ENCODE measurements at places on chromosomes 5 and 9.

DNA sequence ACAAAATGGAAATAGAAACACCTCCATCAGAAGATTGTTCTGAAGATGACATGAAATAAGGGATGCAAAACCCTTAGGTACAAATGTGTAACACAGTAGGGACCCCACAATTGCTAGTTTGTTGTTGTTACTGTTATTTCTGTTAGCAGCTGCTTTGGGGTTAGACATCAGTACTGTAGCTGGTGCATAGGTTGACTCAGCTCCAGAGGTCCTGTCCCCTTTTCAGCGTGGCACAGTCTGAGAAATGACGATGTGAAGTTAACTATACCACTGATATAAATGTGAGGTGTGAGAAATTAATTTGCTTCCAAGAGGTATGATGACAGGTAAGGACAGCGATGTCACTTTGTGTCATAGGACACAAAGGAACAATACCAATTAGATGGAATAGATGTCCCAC is 384.6 kb upstream of the KLF4 start:
- no peak for DNase-seq

DNA sequence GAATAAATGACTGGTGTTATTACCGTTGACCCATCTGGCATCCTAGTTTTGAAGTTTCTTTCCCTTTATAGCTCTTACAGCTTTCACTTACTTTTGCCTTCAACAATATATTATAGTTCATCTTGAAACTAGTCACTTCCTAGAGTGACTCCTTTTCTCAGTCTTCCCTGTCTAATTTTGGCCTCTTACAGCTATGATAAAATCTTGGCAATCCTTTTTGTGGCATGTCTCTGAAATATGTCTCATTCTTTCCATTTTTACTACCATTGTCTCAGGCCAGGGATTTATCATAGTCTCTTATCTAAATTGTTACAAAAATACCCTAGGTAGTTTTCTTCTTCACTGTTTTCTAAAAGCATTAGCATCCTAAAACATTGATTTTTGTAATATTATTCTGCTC is 621.3 kb upstream of the ZNF608 start:
- DNase-seq, result no peak

DNA sequence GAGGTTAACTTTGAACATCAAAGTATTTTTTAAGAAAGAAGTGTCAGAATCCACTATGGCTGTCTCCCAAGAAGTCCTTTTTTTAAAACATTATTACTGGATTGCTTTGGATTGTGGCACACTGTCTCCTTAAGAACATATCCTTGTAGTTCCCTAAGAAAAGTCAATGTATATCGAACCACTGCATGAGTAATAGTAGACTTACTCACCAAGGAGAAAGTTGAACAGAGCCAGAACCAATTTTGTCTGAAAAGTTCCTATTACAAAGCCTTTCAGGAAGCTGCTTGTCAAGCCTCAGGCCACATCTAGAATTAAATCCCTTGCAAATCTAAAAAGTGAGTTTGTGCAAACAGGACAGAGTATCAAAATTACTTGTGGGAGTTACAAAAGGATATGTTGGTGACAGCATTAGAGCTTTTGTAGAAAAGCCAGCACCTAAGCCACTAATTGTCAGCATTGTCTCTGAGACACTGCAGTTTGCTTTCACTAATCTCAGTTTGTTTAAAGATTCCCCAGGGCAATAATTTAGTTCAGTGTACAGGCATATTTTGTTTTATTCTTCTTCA is 195.4 kb downstream of the MPDZ start:
- DNase-seq, result no peak

DNA sequence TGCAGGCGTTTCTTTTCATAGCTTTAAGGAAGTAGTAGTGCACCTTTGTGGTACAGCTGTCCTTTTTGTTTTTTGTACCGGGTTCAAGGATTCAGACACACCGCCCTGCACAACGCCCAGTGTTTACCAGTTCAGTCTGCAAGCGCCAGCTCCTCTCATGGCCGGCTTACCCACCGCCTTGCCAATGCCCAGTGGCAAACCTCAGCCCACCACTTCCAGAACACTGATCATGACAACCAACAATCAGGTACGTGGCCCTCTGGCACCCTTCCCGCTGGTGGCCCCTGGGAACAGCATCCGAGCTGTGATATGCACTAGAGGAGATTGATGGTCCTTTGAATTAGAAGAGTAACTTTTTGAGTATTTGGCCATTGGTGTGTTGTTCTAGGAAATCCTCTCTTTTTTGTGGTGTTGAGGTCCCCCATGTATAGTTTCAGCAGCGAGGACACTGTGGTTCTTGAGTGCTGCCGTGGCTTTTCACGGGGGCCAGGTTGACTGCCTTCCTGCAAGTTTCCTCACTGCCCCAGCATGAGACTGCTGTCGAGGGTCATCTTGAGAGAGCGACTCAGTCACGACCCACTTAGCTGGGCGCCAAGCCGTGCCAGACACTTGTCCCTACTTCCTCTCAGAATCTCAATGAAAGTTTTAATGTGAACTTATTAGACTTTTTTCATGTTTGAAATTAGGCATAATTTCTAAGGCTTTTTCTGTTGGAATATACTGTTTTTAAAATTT is 37.9 kb downstream of the TENT4A start:
- DNase-seq, result no peak

- DNase-seq, result no peak
These were observed 410.3 kb upstream of the SLC24A2 start for GRCh38 chr9:20199111-20199510.

- no peak for DNase-seq
These were observed 52.4 kb downstream of the NREP start for GRCh38 chr5:111704452-111705085.

DNA sequence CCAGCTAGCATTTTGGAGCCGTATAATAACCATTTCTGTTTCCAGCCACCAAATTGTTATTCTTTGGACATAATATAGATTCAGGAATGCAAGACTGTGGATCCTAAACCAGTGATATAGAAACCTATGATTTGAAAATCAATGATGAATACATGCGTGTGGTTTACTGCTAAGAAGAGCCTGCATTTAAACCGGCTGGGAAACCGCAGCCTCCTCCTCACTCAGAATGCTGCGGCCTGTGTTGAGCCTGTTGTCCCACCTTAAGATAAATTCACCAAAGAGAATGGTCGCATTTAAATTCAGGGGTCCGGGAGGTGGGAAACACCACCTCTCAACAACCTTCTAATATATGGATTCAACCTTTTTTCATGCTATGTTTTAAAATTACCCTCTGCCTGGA is 148.0 kb downstream of the MEF2C start:
- no peak for DNase-seq

DNA sequence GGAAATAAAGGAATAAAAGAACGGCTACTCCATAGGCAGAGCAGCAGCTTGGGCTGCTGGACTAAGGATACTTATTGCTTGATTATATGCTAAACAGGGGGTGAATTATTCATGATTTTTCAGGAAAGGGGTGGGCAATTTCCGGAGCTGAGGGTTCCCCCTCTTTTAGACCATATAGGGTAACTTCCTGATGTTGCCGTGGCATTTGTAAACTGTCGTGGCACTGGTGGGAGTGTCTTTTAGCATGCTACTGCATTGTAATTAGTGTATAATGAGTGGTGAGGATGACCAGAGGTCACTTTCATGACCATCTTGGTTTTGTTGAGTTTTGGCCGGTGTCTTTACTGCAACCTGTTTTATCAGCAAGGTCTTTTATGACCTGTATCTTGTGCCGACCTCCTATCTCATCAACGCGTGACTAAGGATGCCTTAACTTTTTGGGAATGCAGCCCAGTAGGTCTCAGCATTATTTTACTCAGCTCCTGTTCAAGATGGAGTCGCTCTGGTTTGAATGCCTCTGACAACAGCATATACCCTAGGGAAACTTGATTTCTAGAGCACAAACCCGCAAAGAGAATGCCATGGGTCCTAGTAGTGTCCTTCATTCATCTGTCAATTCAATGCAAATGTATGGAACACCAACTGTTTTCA is 47.8 kb upstream of the PWWP2A start:
- no peak for DNase-seq

GRCh38 chr5:61071526-61071925 is 90.7 kb downstream of the SMIM15 start:
- no peak for DNase-seq

DNA sequence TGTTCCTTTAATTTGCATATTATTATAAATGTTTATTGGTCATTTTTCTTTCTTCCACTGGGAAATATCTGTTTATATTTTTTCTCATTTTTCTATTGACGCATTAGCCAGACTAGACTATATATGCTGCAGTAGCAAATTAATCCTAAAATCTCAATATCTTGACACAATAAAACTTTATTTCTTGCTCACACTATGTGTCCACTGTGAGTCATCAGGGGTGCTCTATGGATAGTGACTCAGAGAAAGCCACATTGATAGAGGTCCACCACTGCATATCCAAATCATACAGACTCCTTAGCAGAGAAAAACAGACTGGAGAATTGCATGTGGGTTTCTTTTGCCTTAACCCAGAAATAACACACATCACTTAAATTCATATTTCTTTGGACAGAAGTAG is 20.8 kb downstream of the OR1L3 start:
- no peak for DNase-seq

DNA sequence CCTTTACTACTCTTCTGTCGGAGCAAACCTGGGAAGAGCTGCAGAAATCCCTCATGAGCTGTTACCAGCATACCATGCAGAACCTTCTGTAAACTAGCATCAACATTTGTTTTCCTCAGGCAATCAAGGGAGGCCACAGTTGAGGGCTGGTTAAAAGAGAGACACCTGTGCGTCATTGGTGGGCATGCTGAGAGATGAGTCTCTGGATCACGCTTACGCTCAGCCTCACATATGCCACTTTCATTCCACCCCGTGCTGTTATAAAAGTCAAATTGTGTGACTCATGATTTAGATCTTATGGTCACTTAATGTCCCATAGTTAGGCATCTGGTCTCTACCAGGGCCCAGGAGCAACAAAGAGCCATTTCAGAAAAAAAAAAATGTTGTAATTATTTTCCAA is 18.1 kb upstream of the ICE1 start:
- DNase-seq, result no peak

DNA sequence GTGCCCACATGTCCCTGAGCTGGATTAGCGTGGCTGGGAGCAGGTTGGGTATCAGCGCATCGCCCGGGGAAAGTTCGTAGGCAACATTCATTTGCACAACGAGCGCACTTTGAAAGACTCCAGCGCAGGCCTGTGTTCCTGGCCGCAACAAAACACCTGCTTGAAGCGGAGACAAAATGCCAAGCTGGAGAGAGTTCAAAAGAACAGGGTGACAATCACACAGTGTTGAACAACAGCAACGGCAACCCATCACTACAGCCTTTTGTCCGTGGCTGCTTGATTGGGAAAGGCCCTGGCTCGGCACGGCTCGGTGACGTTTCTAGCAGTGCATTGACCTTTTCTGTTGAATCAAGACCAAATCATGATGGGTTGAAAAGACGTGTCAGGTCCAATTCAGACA is 336.3 kb downstream of the IRX1 start:
- DNase-seq, result no peak

DNA sequence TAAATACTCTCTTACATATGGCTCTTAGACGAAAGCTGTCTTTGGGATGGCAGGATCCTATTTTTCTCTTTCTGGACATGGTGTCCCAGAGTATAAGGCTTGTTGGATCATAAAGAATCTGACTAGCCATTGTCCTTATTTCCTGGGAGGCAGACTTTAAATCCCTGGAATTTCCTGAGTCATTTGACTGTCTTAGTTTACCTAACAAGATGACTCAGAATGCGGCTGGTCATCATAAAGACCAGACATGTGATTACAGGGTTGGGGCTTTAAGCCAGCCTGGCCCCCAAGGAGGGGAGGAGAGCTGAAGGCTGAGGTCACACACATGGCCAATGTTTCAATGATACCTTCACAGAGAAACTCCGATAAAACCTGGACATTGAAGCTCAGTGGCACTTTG is 37.2 kb downstream of the FAM240B start:
- no peak for DNase-seq

DNA sequence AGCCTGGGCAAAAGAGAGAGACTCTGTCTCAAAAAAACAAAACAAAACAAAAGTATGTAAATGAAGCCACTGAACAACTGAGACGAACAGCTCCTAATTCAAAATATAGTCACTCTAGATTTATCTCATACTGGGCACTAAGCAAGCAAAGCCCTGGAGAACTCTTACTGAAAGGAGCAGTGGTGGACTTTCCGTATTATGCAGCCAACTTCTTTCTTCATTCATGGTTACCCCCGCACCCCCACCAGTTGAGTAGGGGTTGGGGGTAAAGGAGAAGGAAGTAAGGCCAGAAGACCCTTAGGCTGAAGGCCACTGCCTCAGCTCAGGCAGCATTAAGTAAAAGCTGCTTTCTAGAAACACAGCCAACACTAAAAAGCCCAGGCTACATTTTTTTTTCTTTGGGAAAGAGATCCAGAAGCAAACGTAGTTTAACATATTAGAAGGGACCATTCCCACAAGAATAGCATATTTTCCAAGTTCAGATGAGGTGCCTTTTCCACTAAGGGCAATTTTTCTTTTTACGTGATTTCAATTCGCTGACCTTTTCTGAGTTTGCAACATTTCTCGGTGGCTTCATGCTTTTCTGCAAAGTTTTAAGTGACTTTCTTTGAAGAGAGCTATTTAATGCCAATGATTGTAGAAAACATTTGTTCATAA is 55.3 kb downstream of the MAPKAP1 start:
- DNase-seq, result no peak

- no peak for DNase-seq
These were observed 129.4 kb upstream of the MYO10 start for GRCh38 chr5:17065458-17065857.

GRCh38 chr9:78004478-78005229 is 27.0 kb downstream of the GNAQ start:
- DNase-seq, result no peak

GRCh38 chr5:155978850-155979249 is 348.1 kb upstream of the SGCD start:
- DNase-seq, result no peak

DNA sequence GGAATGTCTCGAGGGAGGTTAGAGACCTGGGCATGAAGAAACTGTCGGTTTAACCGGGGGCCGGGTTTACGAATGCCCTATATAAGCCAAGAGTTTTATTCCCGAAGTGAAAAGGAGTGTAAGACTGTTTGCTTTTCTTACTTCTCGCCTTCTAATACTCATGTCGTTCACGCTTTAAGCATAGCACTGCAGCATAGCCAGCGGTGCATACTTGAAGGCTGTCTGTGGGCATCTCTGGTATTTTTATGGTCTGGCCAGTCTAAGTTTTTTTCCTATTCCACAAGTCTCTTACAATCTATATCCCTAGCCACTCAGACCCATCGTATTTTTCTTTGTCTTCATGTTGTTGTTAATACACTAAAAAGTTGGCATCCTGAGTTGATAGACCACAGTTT is 1.2 kb downstream of the UHRF2 start:
- no peak for DNase-seq

DNA sequence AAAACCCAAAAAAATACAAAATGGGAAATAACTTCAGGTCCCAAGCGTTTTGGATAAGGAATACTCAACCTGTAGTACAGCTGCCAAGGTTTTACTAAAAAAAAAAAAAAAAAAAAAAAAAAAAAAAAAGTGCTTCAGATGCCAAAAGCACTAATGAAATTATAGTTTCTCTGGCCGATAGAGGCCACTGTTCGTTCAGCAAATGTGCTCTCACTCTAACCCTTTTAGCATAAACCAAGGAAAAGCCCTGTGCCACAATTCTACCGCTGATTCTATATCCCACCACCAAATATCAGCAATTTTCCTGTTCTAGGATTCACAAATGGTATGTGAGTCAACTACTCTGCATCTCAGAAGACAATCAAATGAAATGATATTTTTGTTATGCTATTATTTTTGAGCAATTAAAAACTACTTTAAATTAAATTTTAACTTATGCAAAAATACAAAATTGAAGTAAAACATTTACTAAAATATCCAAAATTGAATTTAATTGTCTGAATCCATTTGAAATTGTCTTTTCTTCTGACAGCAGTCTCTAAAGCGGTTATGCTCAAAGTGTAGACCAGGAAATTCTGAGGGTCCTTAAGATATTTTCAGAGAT is 79.8 kb downstream of the RICTOR start:
- no peak for DNase-seq

- DNase-seq, result no peak
These were observed 77.1 kb upstream of the IQGAP2 start for GRCh38 chr5:76325876-76326491.

Data from D721Med (cell line).